Thoracic aorta (tissue), 2 donors: ENCODE measurements at places on chromosomes 2 and 18. TPM values are rescaled to one million over a fixed set of nuclear protein-coding genes. Genes with fewer than 3 reads are reported as not detected.

DNA sequence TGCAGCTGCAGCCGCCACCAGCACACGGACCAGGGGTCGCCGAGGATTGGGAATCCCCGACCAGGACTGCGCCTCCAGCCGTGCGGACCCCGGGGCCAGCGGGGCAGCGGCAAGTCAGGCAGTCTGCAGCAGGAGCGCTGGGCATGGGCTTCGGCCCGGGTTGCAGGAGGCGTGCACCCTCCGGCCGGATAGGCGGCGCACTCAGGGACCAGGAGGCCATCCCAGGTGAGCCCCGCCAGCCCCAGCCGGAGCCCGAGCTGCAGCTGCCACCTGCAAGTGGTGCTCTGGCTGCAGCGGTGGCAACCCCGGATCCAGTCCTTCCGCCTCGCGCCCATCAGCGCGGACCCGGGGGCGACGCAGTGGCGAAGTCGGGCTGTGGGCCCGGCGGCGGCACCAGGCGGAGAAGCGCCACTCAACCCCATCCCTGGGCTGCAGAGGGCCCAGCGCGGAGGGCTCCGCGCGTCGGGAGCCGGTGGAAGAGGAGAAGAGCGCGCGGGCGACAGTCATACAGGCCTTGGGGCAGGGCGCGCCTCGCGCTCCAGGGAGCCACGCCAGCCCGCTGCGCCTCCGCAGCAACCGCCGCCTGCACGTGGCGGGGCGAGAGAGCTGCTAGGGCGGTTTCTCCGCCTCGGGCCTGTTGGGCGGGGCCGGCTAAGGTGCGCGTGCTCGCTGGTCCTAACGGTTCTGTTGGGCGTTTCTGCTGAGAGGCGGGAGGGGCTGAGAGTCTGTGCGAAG is 73.8 kb downstream of the RPIA start:
- no peak for DNase-seq

DNA sequence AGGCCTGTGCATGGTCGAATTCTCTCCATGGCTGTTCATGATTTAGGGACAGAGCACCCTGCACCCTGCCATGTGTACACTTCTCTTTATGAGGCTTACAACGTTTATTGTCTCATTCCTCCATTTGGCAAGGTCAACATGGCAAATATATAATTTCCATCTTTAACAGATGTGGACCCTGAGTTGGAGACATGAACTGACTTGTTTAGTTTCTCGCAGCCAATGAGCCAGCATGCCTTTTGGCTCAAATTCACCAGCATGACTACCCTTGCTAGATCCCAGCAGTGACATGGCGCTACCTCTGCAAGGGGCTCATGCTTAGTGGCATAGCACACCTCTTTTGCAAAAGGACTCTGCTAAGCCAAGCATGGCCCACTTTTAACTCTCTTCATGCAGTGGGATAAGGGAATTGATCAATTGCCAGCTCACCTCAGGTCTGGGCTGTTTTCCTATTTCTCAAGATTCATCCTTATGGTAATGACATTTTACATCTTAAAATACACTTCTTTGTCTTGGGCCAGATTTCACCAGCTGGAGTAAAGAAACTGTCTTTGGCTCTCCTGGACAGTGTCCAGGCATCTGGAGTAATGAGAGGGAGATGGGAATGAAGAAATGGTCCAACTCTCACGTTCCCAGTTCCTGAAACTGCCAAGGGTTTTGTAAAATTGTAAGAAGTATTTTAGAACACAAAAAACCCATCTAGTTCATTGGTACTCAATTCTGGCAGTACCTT is 159.5 kb downstream of the SETBP1 start:
- no peak for DNase-seq

GRCh38 chr18:55319459-55320193 is 268.4 kb downstream of the TCF4 start:
- no peak for DNase-seq

HOXD3 gene
- 1.2 TPM for total RNA-seq

TUBA3E gene
- not detected for total RNA-seq

SLC4A3 gene
- 6.5 TPM for total RNA-seq

ERMN gene
- 1.3 TPM for total RNA-seq
